M059J (cell line): ENCODE measurements at places on chromosomes 1 and 21. TPM values are rescaled to one million over a fixed set of nuclear protein-coding genes. Genes with fewer than 3 reads are reported as not detected.

- DNase-seq = peak; percentile 49
Measured at GRCh38 chr1:219171192-219171935, 2.3 kb upstream of the LYPLAL1 start.

DNA sequence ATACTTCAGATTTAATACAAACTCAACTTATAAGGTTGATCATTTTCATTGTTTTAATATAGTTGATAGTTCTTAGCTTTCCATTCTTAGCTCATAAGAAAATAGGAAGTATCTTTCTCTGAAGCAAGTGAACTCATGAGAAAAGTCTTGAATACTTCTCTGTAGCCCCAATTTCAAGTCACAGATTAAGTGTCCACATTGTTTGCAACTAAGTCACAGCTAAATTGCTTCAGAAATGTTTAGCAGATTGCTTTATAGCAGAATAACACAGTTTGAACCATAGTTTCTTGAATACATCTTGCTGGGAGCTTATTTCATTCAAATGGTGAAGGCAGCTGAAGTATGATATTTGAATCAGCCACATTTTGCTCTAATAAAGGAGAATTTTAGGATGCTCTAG, 10.6 kb upstream of the PKN2 start:
- DNase-seq = no peak

Gene SELP
- not detected in 2 replicates for total RNA-seq

Gene KRTAP10-1
- not detected in 2 replicates for total RNA-seq

Gene ECM1
- total RNA-seq = 50.2 and 55.8 TPM in 2 replicates

GRCh38 chr1:234315091-234315541, 58.1 kb upstream of the COA6 start:
- DNase-seq = peak; percentile 80

- peak; percentile 100 for DNase-seq
Measured at GRCh38 chr1:211735208-211736170, 60.1 kb upstream of the NEK2 start.

DNA sequence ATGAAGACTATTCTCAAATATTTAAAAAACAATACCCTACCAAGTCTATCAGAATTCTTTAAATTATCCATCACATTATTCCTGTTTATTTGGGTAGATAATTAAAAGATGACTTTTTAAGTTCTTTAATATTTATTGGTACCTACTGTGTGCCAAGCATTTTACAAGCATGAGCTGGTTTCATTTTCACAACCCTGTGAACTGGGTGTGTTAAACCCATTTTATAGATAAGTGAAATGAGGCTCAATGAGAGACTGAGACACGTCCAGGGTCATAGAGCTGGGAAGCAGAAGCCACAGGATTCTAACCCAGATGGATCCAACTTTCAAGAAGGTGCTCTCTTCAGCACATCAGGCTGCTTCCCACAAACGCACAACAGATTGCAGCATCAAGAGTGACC, 12.3 kb downstream of the LRRN2 start:
- DNase-seq = no peak

Gene FAM151A
- not detected in 2 replicates for total RNA-seq

Gene TCP10L
- 0.30 TPM in 1 of 2 replicates, not detected in the other for total RNA-seq

DNA sequence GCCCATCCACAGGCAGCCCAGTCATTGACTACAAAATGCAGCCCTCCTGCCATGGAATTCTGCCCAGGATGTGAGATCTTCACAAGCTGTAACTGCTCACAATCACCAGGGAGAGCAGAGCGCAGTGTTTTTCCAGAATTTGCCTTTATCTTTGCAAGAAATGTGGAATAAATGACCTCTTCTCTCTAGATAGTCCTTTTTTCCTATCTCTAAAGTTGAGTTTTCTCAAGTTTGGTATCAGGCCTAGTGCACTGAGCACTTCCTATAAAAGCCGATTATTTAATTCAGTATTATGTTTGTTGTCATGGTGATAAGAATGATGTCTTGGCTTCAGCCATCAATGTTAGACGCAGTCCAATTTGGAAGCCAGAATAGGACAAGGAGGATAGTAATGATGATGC, 246.9 kb upstream of the IRF2BP2 start:
- no peak for DNase-seq

GRCh38 chr21:20647607-20648006, 350.6 kb upstream of the NCAM2 start:
- DNase-seq = peak; percentile 8

DNA sequence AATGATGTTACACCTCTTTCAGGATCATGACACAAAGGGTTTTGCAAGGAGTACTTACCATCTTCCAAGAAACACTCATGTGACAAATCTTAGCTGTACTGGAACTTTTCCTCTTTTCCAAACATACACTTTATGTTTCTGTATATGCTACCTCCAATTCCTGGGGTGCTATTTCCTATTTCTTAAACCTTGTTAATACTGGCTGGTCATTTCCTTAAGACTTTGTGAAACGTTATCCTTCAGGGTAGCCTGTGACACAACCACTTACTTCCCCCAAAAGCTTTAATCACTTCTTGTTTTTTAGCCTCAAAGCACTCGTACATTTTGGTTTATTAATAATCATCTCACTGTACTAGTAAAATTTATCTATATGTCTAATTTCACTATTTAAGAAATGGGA, 39.4 kb downstream of the OR10Z1 start:
- DNase-seq = no peak

DNA sequence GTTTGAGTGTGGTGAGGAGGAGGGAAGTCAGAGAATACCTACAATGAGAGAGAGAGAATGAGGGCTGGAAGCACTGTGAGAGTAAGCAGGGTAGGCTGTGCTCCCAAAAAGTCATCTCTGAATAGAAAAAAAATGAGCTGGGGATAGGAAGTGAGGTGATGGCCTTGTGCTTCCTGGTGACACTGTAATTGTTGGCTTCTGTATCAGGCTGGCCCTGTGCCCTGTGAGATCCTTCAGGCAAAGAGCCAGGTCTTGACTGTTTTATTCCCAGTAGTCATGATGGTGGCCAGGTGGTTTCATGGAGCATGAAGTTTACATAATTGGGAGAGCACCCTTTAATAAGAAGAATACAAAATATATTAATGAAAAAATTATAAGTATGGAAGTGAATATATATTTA, 20.4 kb upstream of the SPATA6 start:
- DNase-seq = no peak

Gene ZNF692
- 3.1 and 16.5 TPM in 2 replicates for total RNA-seq

GRCh38 chr1:26043765-26044164, 2.2 kb downstream of the SLC30A2 start:
- DNase-seq = no peak

DNA sequence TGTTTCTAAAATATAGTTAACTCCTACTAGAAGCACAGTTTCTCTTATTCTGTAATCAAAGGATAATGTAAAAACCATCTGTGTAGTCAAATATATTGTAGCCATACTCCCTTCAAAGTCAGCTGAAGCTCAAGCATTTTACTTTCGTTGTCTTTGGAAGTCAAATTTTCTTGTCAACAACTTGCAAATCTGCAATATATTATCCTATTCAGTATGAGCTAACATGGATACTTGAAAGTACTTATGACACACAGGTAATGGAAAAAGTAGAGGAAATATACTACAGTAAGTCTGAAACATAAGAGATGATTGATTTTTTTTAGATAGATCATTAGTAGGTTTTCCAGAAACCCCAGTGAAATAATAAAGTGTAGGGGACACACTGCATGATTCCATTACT, 121.5 kb downstream of the COL24A1 start:
- no peak for DNase-seq

- DNase-seq = no peak
Measured at GRCh38 chr1:44723064-44723463, 7.9 kb downstream of the RNU5D-1 start.

GRCh38 chr1:66436378-66437135, 97.4 kb upstream of the SGIP1 start:
- DNase-seq = peak; percentile 96

DNA sequence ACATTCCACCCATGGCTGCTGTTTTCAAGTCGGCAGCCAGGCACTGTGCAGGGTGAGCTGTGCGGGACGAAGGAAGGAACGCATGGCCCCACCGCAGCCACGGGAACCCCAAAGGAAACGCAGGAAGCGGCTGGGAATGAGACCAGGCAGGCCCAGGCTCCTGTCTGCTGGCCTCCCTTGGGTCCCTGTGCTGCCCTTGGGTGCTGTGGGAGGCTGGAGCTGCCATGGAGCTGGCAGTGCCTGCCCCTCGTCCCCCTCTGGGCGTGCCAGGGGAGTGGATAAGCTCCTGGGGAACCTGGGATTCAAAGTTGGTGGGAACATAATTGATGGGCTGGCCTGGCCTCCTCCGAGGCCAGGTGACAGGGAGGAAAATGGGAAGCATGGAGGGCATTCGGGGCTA, 5.3 kb upstream of the KRTAP10-4 start:
- no peak for DNase-seq

DNA sequence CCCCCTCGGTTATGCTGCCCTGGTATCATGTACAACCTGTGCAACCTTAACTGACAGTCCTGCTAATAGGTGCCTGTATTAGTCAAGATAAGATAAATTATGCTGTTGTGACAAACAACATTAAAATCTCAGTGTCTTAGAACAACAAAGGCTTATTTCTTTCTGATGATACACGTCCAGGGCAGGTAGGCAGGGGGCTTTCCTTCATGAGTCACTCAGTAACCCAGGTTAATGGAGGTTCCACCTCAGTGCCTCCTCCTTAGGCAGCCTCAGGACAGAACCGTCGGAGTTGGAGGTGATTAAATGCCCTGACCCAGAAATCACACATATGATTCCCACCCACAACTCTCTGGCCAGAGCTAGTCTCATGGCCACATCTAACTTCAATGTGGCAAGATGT, 94.6 kb upstream of the CASZ1 start:
- no peak for DNase-seq

DNA sequence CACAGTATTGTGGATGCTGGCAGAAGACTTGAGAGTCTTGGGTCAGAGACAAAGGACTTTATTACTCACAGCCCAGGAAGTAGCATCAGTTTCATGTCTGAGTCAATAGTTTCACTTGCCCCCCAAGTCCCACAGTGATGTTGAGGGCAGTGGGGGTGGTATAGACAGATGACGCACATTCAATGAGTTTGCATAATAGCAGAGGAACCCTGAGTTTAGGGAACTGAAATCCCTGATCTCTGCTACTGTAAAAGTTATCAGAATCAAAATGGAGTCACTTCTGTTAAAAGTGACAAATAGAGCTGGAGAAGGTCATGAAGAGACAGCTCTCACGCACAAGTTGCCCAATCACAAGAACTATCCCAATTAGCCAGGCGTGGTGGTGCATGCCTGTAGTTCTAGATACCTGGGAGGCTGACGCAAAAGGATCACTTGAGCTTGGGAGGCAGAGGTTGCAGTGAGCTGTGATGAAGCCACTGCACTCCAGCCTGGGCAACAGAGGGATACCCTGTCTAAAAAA, 11.5 kb upstream of the HCRTR1 start:
- DNase-seq = peak; percentile 49

DNA sequence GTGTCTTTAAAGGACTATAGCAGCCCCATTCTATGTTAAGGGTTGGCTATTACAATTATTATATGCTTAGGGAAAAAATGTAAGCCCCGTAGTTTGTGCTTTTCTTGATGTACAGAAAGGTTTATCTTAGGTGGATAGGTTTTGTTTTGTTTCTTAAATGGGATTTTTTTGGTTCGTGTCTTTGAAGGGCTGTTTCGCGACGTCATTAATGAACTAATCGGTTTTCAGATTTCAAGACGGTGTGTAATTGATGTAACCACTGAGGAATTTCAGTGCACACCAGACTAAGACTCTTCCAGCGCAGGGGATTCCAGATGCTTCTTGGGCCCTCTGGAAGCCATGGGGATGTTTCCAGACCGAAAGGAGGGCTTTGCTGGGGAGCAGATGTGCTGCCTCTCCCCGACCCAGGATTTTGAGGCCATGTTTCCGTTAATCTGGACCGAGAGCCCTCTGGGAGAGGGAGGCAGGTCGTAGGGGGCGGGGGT, 4.8 kb upstream of the SIM2 start:
- DNase-seq = no peak

Gene MSH4
- total RNA-seq = not detected in 2 replicates

- no peak for DNase-seq
Measured at GRCh38 chr21:32044205-32045180, 171.7 kb downstream of the HUNK start.

DNA sequence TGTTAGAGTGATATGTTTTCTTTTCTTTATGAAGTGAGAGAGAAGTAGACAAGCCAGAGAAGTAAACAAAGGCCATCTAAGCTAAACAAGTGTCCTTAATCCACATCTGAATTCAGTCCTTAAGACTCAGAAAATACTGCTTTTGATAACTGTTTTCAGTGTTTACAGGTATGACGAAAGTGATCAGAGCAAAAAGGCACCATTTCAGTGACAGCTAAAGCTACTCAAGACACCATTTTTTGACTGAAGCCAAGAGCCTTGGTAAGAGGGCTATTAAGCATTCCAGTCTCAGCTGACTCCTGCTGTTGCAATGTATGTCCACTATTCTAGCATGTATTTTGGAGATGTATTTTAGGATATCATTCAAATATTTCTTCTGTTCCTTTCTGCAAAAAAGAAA, 4.1 kb downstream of the KMO start:
- no peak for DNase-seq

Gene SERPINC1
- 0.07 TPM in 1 of 2 replicates, not detected in the other for total RNA-seq

- DNase-seq = no peak
Measured at GRCh38 chr1:26305667-26306289, 658 bp downstream of the UBXN11 start.

DNA sequence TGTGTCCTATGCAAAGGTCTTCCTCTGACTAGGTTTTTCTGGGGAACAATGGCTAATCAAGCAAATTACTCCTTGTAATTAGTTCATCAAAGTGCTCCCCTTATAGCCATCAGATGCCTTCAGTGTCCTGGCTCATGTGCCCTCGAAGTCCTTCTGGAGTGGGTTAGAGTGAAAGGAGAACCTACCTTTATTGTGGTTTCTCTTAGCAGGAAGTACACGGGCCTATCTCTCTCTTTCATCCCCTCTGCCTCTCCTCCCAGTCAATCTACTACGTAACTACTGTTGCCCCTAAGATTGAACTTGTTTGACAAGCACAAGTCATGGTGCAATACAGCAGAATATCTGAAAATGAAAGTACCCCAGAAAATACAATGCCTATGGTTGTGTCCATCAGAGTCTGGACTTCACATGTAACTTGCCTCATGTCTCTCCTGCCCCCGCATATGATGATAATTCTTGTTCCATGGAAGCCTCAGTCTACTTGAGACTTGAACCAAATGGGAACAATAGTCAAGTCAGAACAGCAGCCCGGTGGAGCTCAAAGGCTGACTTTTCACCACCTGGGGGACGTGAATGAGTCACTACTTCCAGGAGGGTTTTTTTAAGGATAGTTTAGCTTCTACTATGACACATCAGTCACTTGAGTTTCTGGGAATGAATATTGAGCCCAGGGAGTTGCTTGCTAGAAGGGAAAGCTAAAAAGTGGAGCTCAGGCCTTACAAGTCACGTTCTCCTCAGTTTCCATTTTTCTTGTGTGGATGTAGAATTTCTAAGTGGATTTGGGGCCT, 243.6 kb downstream of the TNR start:
- DNase-seq = peak; percentile 18
